ENCODE measurements at places on chromosomes 5 and 9. TPM values are rescaled to one million over a fixed set of nuclear protein-coding genes. Genes with fewer than 3 reads are reported as not detected.

The CSNK1G3 gene
- 28.5 TPM for total RNA-seq

The KCNMB1 gene
- not detected for total RNA-seq

The MEIKIN gene
- total RNA-seq = not detected

The DMRT3 gene
- not detected for total RNA-seq

The AOPEP gene
- total RNA-seq = 25.0 TPM

GRCh38 chr5:77981820-77982219 is 205.7 kb upstream of the TBCA start:
- no peak for DNase-seq

- no peak for DNase-seq
Measured at GRCh38 chr5:10235350-10235749, 14.3 kb downstream of the ATPSCKMT start.

GRCh38 chr9:1046639-1047572 is 3.3 kb upstream of the DMRT2 start:
- no peak for DNase-seq
